Fibroblast of villous mesenchyme (primary cell): ENCODE measurements at places on chromosomes 3 and 15. TPM values are rescaled to one million over a fixed set of nuclear protein-coding genes. Genes with fewer than 3 reads are reported as not detected.

CHRNA5 gene
- total RNA-seq = 0.64 and 2.2 TPM in 2 replicates

ZNF35 gene
- total RNA-seq = 16.1 and 22.5 TPM in 2 replicates

IGSF10 gene
- total RNA-seq = 0.97 and 2.2 TPM in 2 replicates

GRCh38 chr15:56074481-56075265 lies 81.3 kb upstream of the NEDD4 start:
- DNase-seq = no peak

DNA sequence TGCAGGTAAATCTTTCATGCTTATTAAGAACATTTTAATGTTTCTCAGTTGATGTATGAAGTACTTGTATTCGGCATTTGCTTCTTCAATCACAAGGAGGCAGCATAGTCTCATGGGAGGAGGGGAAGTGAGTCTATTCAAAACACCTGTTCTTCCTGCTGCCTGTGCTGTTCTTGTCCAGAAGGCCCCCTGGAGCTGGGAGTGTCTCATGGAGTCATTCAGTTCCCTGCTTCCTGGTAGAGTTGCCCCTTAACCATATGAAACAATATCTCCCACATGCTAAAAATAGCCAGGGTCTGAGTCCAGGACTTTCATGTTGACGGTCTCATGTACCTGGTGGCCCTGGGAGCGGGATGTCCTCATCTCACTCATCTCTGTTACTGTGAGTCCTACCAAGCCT lies 15.5 kb upstream of the PPP1R2 start:
- peak; percentile 60 for DNase-seq

DNA sequence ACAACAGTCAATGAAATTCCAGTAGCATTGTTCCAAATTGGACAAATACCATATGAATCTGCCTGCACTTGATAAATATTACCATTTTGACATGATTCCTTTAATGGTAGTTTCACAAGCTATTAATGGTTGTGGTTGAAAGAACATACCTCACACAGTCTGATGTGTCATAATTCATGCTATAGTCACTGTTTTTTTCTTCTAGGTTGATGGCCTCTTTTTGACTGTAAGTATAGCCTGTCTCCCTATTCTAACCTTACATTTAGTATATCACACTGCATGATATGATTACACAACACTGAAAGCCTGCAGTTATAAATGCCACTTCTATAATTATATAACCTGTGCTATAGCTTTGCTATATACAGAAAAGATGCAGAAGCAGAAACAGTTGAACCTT lies 834.1 kb downstream of the NSUN3 start:
- DNase-seq = no peak

GRCh38 chr3:194736896-194737600 lies 51.4 kb downstream of the FAM43A start:
- no peak for DNase-seq

CCDC39 gene
- under 0.01 TPM in 1 of 2 replicates, not detected in the other for total RNA-seq
